Stimulated activated CD8-positive, alpha-beta memory T cell treated with anti-CD3 and anti-CD28 coated beads, Interleukin-4, amount 100 ng/mL, for 4 hours (primary cell): ENCODE measurements at places on chromosomes 11 and 22.

DNA sequence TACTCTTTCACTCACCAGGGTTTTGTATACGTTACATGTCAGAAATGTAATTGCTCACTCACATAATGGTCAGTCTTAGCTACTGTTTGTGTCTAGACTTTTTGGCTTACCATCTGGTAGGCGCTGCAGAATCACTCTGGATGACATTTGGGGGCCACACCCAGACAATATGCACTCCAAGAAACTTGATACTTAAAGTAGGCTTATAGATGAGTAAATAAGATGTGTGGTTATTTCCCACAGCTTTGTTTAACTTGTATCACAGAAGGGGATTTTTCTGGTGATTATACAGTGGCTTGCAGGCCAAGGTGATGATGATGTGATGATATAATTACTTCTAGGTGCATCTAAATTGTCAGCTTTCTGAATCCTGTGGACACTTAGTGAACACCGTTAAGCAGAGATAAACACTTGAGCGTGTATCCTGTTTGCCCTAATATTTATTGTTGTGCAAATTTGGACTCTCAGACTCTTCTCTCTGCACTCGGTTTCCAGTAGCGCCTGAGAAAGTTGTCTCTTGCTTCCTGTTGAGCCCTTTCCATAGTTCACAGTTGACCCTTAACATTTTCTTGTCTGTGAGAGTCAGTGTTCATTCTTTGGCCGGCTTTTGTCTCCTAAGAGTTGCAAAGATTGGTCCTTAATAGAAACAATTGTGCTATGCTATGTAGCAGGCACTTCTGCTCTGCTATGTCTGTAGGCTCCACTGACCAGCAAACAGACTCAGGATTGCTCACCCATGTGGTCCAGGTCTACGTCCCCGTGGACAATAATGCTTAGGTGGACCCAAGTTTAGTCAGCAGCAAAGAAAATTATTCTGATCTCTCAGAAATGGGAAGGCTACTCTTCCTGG, 89.3 kb downstream of the PRR5L start:
- DNase-seq, result no peak

DNA sequence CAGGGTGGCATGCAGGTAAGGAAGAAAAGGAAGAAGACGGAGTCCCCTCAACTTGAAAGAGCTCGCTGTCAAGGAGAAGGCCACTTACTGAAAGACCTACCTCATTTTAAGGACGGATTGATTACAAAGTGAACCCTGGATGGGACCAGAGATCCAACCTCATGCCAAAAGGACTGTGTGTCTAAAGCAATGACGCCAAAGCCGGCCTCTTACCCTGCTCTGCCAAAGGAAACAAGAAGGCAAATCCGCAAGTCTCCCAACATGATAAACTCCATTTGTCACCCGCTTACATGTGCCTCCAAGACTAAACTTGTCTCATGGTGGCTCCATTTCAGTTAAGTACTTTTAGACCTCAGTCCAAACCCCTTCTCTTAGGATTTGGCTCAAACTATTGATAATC, 148.7 kb upstream of the MTMR2 start:
- no peak for DNase-seq

DNA sequence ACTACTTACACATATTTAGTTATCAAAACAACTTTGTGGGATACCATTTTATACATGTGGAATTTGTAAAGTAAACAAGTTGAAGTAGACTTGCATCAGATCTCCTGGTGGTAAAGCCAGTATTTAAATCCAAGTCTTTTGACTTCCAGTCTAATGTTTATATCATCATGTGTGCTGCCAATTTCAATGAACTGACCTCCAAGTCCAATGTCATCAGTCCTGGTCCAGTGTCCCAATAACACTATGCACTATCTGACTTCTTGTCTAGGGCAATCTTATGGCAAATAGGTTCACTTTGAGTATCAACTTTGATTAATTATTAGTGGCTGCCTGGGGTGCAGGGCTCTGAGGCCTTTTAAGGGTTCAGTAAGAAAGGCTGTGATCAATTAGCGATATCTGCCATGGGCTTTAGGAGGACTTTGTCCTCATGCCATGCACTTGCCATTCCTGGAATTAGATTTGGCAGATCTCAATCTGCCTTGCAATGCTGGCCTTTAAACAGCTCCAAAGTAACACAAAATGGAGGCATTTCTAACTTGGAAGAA, 9.6 kb upstream of the PTS start:
- no peak for DNase-seq

DNA sequence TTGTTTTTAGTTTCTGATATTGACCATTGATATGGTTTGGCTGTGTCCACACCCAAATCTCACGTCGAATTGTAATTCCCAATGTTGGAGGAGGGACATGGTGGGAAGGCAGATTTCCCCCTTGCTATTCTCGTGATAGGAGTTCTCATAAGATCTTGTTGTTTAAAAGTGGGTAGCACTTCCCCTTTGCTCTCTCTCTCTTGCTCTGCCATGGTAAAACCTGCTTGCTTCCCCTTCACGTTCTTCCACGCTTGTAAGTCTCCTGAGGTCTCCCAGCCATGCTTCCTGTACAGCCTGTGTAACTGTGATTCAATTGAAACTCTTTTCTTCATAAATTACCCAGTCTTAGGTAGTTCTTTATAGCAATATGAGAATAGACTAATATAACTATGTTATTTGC, 203.6 kb upstream of the CHORDC1 start:
- no peak for DNase-seq
